Left kidney (tissue), 8 donors: ENCODE measurements at places on chromosomes 5 and 9.

- DNase-seq: peak; percentile 63
Observed at GRCh38 chr5:44809215-44809955, 638 bp downstream of the MRPS30 start.

- DNase-seq: no peak
Observed at GRCh38 chr5:34412736-34413135, 243.4 kb upstream of the RAI14 start.

DNA sequence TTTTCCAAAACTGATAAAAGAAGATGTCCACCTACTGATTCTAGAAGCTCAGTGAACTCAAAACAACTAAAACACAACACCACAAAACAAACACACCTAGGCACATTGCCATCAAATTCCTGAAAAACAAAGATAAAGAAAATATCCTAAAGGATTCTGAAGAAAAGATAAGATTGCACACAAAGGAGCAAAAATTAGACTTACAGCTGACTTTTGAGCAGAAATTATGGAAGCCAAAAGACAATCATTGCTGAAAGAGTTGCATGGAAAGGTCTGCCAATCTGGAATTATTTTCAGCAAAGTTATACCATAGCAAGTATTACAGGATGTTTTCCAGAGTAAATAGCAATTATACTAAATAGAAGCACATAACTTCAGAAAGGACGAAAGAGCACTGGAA lies 128.2 kb upstream of the IRX2 start:
- no peak for DNase-seq

DNA sequence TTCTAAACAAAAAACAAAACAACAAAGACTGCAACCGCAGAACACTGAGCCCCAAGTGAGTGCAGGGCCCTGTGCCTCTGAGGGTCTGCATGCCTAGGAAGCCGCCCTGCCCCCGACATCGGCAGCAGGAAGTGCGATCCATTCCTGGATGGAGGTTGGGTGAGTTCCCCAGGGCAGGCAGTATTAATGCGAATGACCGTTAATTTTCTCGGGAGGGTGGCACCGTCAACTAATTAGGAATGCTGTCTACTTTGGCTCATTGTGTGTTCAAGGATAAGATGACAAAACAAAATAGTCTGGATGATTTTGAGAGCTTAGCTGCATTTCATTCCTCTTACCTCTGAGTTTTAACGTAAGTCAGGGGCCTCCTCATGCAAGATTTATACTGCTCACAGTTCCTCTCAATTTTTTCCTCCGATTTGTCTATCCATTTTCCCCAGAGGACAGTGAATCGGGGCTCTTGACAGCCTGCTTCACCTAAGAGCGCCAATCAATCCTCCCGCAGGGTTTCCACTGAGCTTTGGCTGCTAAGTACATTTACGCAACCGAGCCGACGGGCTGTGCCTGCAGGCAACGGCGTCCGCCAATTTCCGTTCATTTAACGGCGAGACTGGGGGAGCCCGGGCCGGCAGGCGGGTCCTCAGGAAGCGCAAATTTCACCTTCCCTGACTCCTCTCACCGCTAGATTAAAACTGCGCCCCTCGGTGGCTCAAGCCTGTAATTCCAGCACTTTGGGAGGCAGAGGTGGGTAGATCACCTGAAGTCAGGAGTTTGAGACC lies 2.9 kb upstream of the NXNL2 start:
- DNase-seq: no peak
